Activated CD4-positive, alpha-beta T cell treated with anti-CD3 and anti-CD28 coated beads, Interleukin-2, amount 10 ng/mL, durations not matched to agents 24 days and 14 days (primary cell): ENCODE measurements at places on chromosomes 7 and 10. TPM values are rescaled to one million over a fixed set of nuclear protein-coding genes. Genes with fewer than 3 reads are reported as not detected.

MRPS33 gene
- 73.0 and 74.2 TPM in 2 replicates for total RNA-seq

ACSM6 gene
- total RNA-seq: not detected in 2 replicates

GRCh38 chr10:61869041-61869675 lies 32.3 kb upstream of the ARID5B start:
- DNase-seq: no peak

GRCh38 chr7:142104550-142105527 lies 6.7 kb upstream of the MGAM2 start:
- DNase-seq: no peak

DNA sequence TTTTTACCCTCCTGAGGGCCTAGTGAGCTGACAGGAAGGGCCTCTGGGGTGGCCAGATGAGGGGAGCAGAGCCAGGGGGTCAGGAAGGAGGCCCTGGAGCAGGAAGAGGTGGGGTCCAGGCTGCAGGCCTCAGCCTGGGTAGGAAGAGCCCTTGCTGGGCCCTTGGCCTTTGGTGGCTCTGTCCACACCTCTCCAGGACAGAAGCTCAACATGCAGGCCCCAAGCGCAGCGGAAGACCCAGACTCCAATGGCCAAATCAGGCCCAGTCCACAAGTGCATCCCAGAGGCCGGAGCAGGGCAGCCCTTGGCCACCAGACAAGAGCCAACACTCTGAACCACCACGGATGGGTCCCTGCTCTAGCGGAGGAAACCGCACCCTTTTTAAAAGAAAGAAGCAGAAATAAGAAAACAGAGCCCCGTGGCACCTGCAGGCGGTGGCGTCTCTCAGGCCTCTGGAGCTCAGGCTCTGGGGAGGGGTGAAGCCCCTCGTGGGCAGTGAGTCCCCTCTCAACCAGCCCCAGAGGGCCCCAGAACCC lies 52.8 kb downstream of the FOXL3 start:
- DNase-seq: no peak

GRCh38 chr10:89954061-89954460 lies 252.7 kb downstream of the KIF20B start:
- DNase-seq: no peak

DNA sequence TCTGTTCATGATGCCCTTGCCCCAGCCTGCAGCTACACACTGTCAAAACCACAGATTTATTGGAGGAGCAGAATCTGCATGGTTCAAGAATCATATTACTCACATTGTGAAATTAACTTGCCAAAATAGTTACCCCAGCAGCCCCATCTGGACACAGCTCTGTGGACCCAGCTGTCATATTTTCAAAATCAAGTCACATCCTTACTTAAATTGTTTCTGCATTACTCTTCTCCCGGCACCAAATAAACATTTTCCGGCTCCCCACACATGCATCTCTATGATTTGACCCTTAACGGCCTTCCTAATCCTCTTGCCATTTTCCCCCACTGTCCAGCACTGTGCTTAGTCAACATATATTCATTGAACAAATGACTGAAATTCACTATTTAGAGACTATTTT lies 43.8 kb upstream of the GPR26 start:
- DNase-seq: no peak

GRCh38 chr10:86364491-86365345 lies 1.9 kb downstream of the GRID1 start:
- no peak for DNase-seq

GRCh38 chr10:78696791-78697395 lies 371.9 kb upstream of the ZMIZ1 start:
- no peak for DNase-seq

GRCh38 chr7:140937702-140938264 lies 13.1 kb upstream of the BRAF start:
- DNase-seq: no peak

- no peak for DNase-seq
Measured at GRCh38 chr10:95569368-95569767, 8.2 kb upstream of the SORBS1 start.

DNA sequence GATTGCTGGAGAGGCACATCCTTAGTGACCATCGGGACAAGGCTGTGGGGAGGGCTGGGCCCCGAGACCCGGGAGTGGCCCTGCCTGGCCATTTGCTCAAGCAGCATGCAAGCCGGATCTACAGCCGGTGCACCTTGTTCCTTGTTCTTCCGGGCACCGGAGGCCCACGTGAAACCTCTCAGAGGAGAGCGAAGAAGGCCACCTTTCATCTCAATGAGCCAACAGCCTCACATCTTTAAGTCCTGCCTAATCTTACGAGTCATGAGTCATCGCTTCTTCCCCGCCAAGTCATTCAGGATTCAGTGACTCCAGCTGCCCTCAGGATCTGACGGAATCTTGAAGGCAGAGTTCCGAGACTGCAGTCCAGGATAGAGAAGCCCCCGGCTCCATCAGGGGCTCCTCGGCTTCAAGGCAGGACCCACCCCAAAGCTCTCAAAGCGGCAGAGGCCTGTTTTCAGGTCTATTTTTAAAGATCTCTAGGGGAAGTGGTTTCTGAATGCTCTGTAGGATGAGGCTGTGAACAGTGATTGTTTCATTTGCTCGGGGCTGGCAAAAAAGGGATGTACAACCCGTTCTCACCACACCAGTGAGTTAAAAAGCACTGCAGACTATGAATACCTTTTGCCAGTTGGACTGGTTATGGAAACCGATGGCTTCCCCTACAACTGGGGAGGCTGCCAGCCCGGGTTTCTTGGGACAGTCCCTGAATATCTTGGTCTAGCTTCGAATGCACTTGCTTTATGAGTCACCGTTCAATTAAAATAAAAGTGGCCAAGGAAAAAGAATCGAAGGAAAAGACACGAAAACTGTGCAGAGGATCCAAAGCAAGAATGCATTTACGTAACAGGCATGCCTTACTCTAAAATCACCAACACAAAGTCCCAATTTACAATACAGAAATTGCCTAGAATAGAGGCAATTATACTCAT lies 57.2 kb upstream of the ECHDC3 start:
- DNase-seq: peak; percentile 87

GRCh38 chr10:19782430-19783089 lies 33.7 kb upstream of the PLXDC2 start:
- no peak for DNase-seq

- no peak for DNase-seq
Measured at GRCh38 chr7:112202816-112203215, 3.4 kb downstream of the DOCK4 start.

VAX1 gene
- not detected in 2 replicates for total RNA-seq

- no peak for DNase-seq
Measured at GRCh38 chr10:61628875-61629513, 33.7 kb upstream of the CABCOCO1 start.

- no peak for DNase-seq
Measured at GRCh38 chr10:72611783-72612182, 14.1 kb downstream of the MICU1 start.

DNA sequence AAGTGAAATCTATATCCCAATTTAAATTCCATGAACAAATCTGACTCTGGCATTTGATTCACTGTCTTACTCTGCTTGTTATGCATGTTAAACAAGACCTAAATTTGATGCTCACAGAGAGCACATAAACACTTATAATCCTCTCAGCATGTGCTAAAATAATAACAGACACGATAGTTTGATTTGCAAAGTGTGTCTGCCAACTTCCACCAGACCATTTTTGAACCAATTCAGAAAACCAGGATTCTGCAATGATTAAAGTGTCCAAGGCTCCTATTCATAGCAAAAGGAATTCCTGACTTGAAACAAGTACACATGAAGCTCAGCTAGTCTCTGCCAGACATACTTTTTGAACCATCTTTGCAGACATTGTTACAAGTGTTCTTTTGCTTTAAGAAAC lies 11.2 kb downstream of the RBM20 start:
- DNase-seq: no peak

- no peak for DNase-seq
Measured at GRCh38 chr10:620417-620816, 69.1 kb downstream of the DIP2C start.

DNA sequence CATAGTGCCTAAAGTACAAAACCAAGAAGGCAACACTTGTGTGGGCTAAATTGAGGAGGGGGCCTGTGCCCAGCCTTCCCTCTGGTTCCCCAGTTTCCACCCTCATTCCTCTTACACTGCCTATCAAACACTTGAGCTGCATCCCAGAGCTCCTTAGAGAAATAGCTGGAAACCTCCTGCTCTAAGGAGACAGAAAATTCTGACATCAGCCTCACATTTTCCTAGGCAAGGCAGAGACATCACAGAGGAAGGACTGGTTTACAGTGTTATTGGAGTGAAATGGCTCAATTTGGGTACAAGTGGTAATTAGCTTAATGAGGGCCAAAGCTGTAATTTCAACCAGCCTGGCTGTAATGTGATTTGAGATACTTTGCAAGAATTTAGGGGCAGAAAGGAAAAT lies 192.3 kb upstream of the AOAH start:
- DNase-seq: no peak

- DNase-seq: no peak
Measured at GRCh38 chr7:102455596-102455995, 9.1 kb downstream of the ALKBH4 start.

DNA sequence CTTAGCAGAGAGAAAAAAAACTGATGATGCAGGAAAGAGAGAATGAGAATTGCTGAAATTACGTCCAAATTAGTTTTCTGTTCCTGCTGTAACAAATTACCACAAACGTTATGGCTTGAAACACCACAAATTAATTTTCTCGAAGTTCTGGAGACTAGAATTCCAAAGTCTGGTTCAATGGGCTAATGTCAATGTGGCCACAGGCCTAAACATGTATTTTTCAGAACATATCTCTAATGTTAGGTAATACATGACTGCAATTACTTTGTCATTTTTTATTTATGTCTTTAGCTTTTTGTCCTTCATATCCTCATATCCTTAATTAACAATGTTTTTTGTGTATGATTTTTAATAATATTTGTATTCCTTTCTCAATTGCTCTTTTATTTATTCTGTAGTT lies 3.0 kb upstream of the AKR1C3 start:
- no peak for DNase-seq

GRCh38 chr7:108239501-108240225 lies 109.5 kb upstream of the LAMB4 start:
- no peak for DNase-seq
